ENCODE measurements at places on chromosomes 5 and 9. TPM values are rescaled to one million over a fixed set of nuclear protein-coding genes. Genes with fewer than 3 reads are reported as not detected.

- DNase-seq, result no peak
Observed at GRCh38 chr5:37197340-37198050, 51.7 kb downstream of the CPLANE1 start.

GRCh38 chr5:160030631-160031377, 21.9 kb downstream of the TTC1 start:
- no peak for DNase-seq

DNA sequence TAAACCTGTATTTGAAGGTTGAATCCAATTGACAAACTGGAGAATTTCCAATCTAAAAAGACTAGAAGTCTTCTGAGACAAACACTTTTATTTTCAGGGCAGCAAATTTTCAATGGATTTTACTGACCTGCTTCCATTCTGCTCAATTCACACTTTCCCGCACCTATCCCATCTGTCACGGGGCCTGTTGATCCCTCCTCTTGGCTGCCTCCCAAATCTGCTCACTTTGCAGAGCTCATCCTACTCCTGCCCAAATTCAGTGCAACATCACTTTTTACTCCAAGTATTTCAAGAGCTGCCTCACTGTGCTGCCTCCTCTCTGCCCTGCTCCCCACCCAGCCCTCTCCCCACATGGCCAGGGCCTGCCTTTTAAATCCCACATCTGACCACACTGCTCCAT, 35.1 kb downstream of the GOLM1 start:
- no peak for DNase-seq

- DNase-seq, result no peak
Observed at GRCh38 chr5:41112486-41113455, 41.6 kb upstream of the MROH2B start.

DNA sequence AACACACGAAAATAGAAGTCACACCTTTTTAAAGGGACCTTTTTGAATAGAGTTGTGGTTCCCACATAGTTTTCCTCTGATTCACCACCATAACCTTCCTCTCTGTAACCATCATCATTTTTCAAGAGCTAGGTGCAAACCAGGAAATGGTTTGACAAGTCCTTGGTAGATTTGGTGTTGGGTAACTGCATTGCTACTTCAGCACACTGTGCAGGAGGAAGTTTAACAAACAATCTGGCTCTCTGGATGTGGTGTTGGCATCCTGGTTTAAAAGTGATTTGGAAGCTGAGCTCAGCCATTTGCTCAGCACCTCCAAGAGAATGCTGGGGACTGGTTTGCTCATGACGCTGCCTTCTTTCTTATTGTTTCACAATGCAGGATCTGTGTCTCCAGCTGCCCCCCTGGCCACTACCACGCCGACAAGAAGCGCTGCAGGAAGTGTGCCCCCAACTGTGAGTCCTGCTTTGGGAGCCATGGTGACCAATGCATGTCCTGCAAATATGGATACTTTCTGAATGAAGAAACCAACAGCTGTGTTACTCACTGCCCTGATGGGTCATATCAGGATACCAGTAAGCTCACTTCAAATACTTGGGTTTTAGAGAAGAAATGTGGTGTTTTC, 213.1 kb downstream of the RFK start:
- DNase-seq, result no peak

- no peak for DNase-seq
Observed at GRCh38 chr9:72431036-72431435, 66.0 kb upstream of the ZFAND5 start.

- DNase-seq, result no peak
Observed at GRCh38 chr9:114210136-114210535, 54.8 kb downstream of the COL27A1 start.

DNA sequence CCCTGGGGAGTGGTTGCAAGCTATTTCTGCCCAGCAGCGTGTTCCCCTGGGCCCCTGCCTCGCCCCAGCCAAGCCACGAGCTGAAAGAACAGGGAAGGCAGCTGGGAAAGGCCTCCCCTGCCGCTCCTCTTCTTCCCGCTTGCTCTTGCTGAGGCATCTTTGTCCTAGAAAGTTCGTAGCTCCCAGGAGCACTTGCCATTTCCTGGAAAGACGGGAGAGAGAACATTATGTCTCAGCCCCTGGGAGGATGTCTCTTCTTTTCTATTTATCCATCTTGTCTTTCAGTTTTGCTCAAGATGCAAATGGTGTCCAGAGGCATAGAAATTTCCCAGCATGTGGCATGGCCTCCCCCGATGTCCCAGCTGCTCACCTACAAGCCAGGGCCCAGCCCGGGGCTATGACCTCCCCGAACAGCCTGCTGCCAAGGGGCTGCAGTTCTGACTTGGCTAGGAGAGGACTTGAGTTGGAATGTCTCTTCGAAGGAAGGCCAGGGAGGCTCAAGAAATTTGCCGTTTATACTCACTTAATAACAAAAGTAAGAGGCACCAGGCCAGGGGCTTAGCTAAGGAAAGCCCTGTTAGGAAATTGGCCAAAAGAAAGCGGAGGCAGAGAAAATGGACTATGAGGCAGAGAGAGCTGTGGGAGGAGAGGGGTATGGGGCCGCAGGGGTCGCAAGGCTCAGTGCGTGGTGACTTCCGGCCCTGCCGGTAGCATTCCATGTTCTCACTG, 87.3 kb downstream of the LIFR start:
- DNase-seq, result peak; percentile 63

GRCh38 chr9:13382595-13382994, 103.1 kb upstream of the MPDZ start:
- no peak for DNase-seq

DNA sequence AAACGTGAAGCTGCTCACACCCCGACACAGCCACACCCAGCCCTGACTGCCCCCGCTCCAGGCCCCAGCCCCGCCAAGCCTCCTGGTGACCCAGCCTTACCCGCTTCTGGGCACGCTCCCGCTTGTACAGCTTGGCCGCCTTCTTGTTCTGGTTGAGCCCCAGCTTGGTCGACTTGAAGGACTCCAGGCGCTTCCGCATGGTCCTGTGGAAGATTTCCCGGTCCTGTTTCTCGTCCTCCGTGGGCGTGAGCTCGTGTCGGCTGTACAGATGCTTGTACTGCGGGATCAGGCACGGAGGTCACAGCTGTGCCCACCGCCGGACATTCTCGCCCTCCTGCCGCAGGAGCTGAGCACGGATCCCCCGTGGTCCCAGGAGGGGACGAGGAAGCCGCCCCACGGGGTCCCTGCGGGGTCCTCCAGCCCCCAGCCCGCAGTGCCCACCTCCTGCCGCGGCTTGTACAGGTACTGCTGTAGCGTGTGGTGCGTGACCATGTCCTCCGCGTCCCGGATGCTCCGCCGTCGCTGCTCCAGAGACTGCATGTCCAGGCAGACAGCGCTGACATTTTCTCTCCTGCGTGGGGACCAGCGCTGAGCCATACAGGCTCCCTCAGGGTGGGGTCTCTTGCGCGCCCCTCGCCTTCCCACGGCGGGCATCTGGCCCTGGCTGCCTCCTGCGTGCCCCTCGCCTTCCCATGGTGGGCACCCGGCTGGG, 33.3 kb downstream of the EXOC3 start:
- DNase-seq, result peak; percentile 23

DNA sequence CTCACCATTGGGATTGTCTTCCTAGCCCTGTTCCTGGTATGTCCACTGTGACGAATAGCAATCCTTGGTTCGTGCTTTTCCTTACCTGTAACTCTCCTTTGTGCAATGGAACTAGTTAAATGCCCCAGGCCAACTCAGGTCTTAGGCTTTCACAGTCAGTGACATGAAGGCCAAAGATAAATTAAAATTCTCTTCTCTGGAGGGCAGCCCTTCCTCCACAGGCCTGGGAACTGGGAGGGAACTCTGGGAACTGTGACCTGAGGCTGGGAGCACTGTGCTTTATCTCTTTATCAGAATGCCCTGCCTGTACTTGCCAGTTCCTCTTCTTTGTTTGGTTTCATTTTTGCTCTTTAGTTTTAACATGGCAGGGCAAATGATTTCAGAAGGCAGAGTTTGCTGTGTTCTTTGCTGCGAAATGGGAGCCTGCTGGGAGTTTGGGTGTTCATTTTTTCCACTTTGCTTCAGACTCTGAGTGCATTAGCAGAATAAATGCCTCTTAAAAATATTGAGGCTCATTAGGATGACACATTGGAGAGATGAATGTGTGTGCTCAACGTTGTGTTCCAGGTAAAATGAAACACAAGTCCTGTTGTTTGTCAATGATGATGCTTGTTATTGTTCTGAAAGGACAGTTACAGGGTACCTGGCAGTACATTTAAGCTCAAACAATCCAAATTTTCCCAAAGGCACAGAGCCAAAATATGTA, 118.1 kb downstream of the NUDT12 start:
- DNase-seq, result no peak

- DNase-seq, result no peak
Observed at GRCh38 chr5:174675916-174676315, 48.5 kb upstream of the MSX2 start.

DNA sequence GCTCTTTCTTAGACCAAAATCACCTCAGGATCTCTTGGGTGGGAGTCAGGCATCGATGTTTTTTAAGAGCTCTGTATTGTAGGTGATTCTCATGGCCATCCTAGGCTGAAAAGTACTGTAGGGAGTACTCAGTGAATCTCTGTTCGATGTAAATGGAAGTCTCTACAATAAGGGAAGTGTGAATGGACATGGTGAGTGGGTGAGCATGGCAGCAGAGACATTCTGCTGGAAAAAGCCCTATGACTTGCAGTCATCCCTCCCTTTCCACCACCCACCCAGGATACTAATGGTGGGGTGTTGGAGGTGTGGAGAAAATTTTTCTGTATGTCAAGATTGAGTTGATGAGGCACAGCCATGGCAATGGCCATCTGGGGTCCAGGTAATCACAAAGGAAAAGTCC, 30.9 kb downstream of the ZNF366 start:
- no peak for DNase-seq

DNA sequence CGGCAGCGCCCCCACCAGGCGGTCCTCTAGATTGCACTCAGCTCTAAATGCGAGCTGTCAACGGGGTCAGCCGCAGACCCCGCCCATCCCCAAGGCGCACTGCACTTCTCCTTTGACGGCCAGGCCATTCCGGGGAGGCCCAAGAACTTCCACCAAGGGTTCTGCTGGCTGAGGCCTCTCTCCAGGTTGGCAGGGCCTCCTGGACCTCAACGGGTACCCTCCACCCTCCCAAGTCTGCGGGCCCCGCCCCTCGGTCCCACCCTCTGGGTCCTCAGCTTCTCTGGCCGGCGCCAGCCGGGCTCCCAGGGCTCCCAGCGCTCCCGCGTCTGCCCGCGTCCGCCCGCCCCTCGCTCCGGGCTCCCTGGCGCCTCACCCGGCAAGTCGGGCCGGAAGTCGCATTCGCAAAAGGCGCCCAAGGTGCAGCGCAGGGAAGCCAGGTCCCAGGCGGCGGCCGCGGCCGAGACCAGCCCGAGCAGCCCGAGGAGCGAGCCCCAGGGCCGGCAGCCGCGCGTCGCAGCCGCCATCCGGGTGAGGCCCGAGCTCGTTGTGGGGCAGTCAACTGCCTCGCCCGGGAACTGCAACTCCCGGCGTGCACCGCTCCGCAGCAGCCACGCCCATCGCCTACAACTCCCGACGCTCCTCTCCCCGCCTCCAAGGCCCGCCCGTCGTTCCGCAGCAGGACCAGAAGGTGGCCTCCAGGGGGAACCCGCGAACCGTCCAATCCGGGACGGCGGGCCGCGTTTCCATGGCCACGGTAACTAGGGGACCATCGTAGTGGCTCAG, at the start of gene TOR2A:
Gene TOR2A, minus strand, starts transcription at position 548 of the 783 bp plus-strand sequence. Its CDS starts 24 bp downstream, at position 524.
- peak; percentile 99 for DNase-seq

DNA sequence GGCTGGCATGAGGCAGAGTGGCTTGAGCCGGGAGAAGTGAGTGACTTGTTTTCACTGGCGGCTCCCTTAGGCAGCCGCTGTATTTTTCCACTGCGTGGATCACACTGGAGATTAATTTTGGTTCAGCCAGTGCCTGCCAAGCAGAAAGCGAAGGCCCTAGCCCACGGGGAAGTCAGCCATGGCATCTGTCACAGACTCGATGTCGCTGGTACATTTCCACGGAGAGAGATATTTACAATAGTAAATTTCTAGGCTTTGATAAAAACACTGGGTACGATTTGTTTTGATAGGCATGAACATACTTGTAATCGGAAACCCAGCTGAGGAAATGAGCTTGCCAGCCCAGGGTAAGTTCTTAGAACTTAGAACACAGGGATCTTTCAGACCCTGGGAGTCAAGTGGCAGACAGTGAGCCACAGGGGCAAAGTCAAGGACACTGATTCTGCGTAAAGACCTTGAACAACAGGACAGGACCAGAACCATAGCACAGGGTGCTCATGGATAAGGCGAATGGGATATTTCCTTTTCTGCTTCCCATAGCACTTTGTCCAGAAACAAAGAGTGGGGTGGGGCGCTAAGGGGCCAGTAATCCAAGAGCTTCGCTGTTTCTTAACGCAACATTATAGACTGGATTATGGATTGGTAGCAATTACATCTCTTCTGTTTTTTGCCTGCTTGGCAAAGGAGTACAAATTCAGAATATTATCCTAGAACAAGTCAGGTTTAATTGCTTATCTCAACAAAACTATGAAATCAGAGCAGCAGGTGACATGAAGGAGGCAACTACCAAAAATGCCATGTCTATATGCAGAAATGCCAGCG, 4.5 kb downstream of the DUSP1 start:
- DNase-seq, result peak; percentile 91

DNA sequence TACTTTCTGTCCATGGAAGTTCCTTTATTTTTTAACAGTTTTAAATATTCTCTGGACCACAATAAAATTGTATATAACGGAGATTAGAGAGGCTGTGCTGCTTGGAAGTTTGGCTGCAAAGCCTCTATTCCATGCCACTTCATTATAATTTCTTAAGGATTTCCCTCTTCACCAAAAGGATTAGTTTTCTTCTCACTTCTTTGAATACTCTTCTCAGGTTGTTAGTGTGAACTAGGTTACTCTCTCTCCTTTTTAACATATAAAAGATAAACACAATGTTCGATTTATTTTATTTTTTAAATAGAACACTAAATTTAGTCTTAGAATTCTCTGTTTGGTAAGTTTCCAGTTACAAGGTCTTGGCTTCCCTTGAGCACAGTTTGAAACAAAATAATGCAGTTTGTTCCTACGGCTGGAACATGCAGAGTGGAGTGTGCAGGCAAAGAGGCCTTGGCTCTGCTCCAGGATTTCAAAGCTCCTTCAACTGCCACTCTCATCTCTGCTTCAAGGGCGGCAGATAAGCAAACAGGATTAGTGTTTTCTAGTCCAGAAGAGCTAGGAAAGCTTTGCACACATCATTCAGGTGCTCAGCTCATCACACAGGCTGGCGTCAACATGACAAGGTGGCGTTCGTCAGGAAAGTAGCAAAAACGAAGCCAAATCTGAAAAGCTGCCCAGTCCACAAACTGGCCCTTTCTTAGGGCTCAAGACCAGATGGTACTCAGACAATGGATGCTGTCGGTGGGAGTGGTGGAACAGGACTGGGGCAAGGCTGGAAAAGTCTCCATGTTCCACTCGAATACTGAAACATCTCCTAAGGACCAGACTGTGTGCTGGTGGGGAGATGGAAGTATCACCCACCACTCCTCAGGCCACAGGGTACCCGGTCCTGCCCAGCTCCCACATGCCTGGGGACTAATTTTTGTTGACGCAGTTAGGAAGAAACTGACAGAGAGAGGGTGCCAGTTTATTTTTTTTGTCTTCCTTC, 286.6 kb downstream of the CRB2 start:
- peak; percentile 45 for DNase-seq

- no peak for DNase-seq
Observed at GRCh38 chr5:79002374-79002773, 17.3 kb upstream of the ARSB start.

- no peak for DNase-seq
Observed at GRCh38 chr9:88872192-88872946, 118.9 kb upstream of the S1PR3 start.

- DNase-seq, result no peak
Observed at GRCh38 chr9:81132318-81132717, 557.0 kb downstream of the TLE1 start.

GRCh38 chr9:106467865-106468164, 395.2 kb upstream of the ZNF462 start:
- DNase-seq, result no peak

- no peak for DNase-seq
Observed at GRCh38 chr9:102767076-102767475, 228.1 kb upstream of the CYLC2 start.

PRDM9 gene
- total RNA-seq, result not detected

NR5A1 gene
- total RNA-seq, result not detected

LRRTM2 gene
- total RNA-seq, result not detected

Measured in left cardiac atrium (tissue), 4 donors.